Activated T-cell treated with anti-CD3 and anti-CD28 coated beads for 24 hours (primary cell): ENCODE measurements at places on chromosomes 2 and 18.

DNA sequence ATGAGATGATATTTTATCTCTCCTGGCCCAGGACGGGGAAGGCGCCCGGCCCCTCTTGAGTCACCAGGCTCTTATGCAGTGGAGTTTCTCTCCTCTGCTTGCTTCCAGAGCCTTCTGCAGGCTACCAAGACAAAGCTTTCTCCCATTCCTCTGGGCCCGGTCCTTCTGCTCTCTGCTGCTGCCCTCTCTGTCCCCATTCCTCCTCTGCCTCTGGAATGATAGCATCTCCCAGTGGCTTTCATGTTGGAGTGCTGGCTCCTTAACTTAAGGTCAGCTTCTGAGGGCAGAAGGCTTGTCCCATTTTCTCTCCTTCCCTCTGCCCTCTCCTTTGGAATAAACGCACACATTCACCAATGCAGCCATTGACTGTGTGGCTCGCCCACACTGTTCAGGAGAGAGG is 86.2 kb downstream of the SDC1 start:
- no peak for DNase-seq

GRCh38 chr2:56034258-56034657 is 110.7 kb upstream of the EFEMP1 start:
- no peak for DNase-seq

- DNase-seq, result no peak
Measured at GRCh38 chr18:69002233-69002632, 204.4 kb downstream of the CCDC102B start.

DNA sequence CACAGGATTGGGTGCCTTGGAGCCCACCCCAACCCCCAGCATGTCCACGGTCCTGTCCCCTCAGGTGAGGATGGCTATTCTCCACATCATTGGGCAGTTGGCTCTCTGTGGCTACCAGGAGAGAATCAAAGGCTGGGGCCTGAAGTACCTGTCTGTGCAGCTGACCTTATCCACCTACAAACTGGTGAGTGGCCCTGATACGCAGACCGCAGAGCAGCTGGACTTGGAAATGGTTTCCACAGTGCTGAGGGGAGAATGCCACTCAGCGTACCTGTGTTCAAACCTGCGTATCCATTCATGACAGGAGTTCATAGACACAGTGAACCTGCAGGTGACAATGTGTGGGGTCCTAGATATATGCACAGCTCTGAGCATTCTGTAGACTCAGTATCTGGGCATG is 21.6 kb downstream of the MROH2A start:
- no peak for DNase-seq

- DNase-seq, result no peak
Measured at GRCh38 chr2:10923008-10923375, 11.3 kb downstream of the KCNF1 start.

GRCh38 chr2:120737340-120738101 is 1.9 kb downstream of the GLI2 start:
- no peak for DNase-seq
